HAP-1 (cell line): ENCODE measurements at places on chromosomes 2 and 18.

DNA sequence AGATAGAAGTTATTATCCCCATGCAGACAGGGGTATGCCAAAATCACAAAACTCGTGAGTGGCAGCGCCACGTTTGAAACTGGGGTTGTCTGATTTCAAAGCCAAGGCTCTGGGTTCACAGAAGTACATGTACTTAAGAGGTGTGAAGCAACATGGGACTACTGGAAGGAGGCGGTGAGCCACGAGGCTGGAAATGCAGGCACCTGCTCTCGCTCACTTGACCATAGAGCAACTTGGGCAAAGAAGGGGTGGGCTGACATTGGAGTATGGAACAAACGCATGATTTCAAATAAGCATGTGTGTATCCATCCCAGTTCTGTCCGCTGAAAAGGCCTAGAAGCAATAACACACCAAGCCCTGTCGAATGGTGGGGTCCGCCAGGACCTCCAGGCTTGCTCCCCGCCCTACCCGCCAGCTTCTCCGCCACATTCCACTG, 593 bp upstream of the ACTR2 start:
- DNase-seq, result peak; percentile 22

DNA sequence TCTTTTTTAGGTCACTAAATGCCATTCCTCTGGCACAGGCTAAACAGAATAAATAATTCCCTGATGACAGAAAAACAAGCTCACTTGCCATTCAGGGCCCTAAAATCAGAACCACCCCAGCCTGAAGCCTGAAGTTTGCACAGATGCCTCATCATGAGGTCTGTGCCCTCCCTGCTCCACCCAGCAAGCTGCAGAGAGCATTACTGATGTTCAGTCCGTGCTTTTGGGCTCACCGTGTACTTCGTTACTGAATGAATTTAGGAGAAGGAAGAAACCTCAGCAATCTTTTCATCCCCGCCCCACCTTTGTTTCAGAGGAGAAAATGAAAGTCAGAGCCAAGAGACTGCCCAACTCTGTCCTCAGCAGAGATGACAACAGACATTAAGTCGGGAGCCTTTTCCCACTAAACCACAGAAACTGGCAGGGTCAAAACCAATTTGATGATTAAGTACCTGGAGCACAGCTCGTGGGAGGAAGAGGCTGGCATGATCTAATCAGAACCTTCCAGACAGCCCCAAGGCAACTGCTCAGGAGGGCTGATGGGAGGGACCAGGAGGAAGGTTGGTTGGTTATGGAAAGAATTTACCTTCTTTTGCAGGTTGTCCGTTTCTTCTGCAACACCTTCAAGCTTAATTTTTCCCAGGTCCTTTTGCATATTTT, 122.7 kb downstream of the LAMA1 start:
- DNase-seq, result no peak

- no peak for DNase-seq
Observed at GRCh38 chr2:215831296-215831913, 181.9 kb downstream of the MREG start.

DNA sequence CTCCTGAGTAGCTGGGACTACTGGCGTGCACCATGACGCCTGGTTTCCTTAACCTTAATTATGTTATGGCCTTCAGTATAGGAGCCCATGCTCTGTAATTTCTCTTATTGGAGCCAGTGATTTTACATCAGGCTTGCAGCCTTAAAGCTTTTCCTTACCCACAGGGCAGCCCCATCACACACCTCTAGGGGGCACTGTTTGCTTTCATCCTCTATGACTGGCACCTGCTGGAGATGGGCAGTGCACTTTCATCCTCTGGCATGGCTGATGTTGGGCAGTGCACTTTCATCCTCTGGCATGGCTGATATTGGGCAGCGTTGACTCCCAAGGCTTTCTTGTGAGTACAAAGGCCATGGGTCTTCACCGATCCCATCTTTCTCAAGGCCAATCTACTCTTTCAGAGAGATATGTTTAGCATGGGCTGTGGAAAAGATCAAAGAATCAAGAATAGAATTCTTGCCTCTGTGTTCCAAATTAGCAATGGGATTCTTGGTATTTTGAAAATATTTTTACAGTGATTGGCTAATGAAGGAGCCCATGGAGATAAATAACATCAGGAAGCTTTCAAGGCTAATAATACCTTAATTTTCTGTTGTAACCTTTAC, 80.7 kb upstream of the MEX3C start:
- peak; percentile 71 for DNase-seq

DNA sequence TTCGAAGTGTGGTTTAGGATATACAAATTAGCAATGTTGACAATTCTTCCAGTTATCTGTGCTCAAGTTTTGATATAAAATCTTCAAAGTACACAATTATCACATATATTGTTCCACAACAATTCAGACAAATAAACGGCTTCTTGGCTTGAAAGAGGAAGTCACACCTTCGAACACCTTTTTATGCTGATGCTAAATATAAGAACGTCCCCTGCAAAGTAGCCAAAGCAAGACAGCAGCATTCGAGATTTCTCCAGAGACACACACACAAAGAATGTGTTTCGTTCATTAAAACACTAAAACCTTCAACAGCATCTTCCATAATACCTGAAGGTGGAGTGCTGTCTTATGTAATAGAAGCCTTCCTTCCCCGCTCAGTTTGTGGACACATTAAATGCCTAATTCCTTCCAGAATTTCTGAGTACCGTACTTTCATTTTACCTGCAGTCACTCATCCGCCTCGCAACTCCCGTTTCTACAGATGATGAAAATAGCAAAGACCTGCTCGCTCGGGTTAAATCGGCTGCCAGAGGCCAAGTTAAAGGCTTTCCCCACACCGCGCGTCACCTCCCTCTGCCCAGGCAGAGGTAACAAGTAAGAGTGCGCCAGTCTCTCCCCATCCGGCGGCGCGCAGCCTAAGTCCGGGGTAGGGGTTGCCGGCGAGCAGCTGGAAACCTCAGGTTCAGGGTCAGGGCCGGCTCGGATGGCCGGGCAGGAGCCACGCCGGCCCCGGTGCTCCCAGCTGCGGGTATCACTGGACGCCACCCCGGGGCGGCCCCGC, 847 bp downstream of the SERPINE2 start:
- no peak for DNase-seq

- no peak for DNase-seq
Observed at GRCh38 chr2:189504238-189504637, 63.0 kb downstream of the WDR75 start.

DNA sequence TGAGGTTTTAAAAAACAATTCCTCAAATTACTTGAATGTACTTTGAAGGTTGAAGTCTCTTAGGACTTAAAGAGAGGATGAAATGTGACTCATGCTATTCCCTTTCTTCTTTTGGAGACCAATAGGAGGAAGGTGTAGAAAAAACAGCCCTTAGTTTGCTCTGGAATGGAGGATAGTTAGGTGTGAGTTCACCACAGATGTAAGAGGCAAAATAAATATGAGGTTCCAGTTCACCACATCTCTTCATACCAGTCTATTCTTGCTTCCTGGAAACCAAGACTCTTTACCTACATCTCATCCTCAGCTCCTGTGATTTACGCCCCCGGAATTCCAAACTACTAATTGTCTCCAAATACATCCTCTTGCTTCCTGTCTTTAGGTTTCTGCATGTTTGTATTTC, 77.5 kb upstream of the TTC21B start:
- DNase-seq, result no peak

DNA sequence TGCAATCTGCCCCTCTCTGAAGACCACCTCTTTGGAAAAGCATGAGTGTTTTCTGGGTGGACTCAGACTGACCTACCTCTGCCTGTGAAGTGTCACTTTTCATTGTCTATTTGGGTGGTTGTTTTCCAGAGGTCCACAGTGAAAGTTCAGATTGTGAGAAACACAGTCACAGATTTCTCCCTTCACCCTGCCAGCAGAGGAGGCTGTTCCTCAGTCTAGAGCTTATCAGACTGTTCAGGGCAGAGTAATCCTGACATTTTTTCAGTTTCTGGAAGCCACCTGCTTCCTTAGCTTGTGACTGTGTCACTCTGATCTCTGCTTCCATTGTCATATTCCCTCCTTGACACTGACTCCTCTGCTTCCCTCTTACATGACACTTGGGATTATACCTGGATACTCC, 55.4 kb upstream of the RMP24 start:
- DNase-seq, result no peak

DNA sequence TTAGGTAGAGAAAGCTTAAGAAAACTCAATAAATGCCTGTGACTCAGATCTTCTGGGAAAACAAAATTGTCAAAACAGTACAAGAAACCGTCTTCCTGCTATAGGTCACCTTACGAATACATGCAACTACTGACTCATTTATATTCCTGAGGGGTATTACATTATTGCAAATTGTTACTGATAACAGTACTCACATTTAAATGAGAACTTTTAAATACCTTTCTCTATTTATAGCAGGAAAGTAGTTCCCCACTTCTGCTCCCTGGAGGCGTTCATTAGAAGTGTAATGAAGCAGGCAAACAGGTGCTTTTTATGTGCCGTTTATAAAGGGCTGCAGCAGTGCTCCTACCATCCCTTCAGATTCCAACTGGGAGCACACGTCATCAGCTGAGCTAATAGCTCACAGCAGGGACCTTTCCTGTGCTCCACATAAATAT, 65.1 kb upstream of the RPRM start:
- DNase-seq, result no peak

- no peak for DNase-seq
Observed at GRCh38 chr18:58186258-58186948, 142.4 kb downstream of the NEDD4L start.

DNA sequence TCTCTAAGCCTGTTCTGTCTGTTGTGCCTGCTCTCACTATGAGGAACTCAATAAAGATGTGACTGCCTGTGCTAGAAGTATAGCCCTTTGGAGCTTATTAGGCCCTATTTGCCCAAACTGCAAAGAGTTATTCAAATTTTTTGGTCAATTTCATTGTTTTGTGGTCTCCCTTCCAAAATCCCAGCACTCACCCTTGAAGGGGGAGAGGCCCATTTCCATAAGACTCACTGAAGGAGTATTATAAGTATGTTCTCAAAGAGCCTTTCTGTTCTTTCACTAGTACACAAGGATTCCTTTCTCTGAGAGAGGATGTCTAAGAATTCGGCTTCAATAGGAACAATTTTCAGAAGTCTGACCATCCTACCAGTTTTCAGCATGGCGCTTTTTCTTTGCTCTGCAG, 641.9 kb upstream of the REG3G start:
- DNase-seq, result no peak

DNA sequence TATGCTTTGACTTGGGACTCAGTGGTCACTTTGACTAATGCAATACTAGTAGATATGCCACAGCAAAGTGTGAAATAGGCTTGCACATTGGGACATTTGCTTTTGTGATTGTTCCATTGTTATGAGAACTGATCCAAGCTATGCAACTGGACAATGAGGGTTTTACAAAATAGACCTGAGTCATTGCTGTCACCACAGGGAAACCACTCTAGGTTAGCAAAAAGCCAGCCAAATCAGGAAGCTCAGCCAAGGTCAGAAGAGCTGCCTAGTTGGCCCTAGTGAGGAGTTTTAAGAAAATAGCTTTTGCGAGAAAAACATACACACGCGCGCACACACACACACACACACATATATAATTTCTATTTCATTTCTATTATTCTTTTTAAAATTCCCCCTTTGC, 452.4 kb upstream of the CDH7 start:
- no peak for DNase-seq

DNA sequence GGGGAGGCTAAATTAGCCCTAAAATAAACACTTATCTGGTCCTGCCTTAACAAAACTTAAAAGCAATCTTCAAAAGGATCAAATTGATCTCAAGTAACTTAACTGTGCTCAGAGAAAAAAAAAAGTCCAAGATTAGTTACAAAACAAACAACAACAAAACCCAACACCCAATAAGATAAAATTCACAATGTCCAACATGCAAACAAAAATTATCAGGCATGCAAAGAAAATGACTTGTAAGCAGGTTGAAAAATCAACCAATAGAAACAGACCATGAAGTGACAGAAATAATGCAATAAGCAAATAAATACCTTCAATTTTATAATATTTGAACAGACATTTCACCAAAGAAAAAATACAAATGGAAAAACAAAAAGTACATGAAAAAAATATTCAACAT, 4.0 kb upstream of the REEP1 start:
- DNase-seq, result no peak

DNA sequence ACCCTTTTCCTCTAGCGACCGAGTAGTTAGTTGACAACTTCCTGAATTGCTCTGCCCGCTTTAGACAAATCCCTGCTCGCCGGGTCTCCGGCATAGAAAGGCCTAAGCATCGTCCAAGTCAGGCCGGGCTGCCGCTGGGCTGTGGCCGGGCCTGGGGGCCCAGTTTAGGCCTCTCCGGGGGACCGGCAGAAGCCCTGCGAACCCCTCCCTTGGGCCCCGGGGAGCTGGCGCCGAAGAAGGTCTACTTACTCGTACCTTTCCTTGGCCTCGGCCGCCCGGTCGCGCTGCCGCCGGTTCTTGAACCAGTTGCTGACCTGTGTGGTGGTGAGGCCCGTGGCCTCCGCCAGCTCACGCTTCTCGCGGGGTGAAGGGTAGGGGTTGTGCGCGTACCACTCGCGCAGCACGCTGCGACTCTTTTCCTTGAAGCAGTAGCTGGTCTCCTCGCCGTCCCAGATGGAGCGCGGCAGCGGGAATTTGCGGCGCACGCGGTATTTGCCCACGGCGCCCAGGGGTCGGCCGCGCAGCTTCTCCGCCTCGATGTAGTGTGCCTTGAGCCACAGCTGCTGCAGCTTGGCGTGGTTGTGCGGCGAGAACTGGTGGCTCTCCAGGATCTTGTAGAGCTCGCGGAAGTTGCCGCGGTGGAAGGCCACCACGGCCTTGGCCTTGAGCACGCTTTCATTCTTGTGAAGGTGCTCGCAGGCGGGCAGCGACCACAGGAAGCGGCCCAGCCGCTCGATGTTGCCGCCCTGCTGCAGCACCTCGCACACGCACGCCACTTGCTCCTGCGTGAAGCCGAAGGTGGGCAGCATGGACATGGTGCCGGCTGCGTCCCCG, 739 bp downstream of the SIX2 start:
- DNase-seq, result no peak

GRCh38 chr2:207655000-207655399, 29.8 kb upstream of the METTL21A start:
- DNase-seq, result no peak

DNA sequence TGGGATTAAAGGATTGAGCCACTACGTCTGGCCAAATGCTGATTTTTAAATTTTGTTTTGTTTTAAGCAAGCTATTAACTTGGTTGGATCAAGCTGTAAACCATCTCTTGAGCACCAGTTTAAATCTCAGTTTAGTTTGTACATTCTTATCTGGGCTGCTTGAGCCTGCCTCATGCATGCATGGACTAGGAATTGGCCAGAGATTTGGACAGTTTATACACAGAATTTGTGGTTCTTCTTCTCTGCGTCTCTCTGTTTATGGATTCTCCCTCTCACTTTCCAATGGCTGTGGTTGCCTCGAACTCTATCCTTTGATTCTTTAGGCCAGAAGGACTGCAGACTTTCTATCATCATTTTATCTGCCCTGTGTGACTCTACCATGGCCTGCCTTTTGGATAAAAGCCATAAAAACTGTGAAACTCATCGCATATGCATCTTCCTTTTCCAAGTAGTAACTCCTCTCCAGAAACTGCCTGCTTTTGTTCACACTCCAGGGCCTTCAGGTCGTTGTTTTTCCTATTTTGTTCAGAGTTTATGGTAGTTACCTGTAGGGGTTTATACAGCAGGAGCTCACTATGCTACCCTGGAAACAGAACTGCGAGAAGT, 32.5 kb upstream of the PLB1 start:
- no peak for DNase-seq

- DNase-seq, result no peak
Observed at GRCh38 chr2:46304635-46305034, 7.4 kb downstream of the EPAS1 start.
